ENCODE measurements at places on chromosomes 6 and 20.

DNA sequence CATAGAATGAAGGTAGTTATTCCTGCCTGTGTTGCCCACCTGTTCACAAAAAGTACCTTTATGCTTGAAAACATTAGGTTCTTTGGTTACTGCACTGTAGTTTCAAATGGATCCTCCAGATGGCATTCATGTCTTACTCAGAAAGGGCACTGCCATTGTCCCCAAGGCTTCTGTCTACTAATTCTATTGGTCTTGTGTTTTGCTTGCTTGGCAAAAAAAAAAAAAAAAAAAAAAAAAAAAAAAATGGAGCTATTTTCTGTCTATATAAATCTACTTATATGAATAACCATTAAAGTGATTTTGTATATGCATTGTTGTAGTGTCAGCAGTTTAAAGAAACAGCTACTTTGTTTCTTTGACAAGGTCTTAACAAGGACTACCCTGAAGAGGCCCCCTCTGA is 12.7 kb upstream of the EFHC1 start:
- peak; percentile 42 for DNase-seq

- no peak for DNase-seq
Observed at GRCh38 chr6:101167638-101168037, 225.9 kb upstream of the GRIK2 start.

DNA sequence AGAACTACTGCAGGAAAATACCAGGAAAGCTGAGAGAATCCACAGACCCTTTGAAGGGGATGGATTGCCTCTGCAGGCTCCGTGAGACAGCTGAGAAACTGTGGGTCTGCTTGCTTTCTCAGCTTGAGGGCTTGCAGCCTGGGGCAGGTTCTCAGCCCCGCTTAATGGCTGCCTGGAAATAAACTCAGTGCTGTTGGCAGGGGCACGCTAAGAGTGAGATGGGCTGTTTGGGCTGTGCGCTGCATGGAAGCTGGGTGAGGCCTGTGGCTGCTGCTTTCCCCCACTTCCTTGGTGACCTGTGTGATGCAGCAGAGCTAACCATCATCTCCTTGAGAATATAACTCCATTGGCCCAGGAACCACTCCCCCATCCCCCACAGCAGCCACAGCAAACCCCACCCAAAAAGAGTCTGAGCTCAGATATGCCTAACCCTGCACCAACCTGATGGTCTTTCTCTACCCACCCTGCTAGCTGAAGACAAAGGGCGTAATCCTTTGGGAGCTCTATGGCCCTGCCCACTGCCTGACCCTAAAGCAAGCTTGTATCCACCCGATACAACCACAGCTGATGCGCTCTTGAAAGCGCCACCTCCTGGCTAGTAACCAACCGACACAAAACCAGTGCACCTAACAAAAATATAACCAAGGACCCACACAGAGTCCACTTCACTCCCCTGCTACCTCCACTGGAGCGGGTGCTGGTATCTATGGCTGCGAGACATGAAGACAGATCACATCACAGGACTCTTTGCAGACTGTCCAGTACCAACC is 800.6 kb upstream of the MAP3K7 start:
- no peak for DNase-seq

- DNase-seq = no peak
Observed at GRCh38 chr20:38659597-38659880, 57.9 kb downstream of the ARHGAP40 start.

DNA sequence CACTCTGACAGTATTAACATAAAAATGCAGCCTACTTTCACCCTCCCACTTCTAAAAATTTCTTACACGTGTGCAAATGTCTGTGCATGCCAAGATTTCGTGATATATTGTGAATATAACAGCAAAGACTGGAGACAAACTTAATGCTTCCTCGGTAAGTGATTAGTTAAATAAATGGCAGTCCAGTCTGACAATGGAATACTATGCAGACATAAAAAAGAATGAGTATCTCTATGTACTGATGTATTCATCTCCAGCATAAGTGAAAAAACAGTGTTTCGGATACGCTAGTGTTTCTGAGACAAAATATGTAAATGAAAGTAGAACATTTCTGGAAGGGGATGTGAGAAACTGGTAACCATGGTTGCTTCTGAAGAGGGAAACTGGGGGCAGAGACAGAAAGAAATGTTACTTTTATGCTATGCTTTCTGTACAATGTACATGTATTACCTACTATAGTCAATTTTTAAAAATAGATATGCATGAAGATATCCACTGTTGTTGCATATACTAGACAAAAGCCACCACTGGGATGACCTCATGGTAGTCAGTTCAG is 7.0 kb downstream of the SLC22A23 start:
- no peak for DNase-seq

DNA sequence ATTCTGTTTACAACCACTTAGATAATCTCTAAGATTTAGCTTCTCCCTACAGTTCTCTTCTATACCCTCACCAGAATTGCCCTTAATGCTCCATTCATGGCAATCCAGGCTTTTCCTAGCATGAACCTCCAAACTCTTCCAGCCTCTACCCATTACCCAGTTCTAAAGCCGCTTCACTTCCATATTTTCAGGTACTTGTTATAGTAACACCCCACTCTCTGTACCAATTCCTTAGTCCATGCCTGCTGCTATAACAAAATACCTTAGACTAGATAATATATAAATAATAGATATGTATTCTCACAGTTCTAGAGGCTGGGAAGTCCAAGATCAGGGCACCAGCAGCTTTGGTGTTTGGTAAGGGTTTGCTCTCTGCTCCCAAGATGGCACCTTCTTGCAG is 16.5 kb upstream of the TRERF1 start:
- no peak for DNase-seq

DNA sequence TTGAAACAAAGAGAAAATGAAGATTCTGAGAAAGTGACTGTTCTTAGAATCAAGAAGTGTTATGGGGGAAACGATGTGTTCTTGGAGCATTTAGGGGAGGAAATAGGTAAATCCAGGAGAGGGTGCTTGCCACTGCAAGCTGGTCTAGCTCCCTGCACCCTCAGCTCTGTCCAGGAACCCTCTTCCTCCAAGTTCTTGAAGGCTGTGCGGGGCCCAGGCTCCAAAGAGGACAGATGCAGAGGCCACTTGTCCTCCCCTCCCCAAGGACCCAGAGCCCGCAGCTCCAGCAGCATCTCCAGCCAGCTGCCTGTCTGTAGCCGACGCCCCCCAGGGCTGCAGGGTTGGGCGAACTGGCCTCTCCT is 87.9 kb downstream of the CDC5L start:
- no peak for DNase-seq

GRCh38 chr6:161772176-161772575 is 498.3 kb upstream of the AGPAT4 start:
- no peak for DNase-seq

DNA sequence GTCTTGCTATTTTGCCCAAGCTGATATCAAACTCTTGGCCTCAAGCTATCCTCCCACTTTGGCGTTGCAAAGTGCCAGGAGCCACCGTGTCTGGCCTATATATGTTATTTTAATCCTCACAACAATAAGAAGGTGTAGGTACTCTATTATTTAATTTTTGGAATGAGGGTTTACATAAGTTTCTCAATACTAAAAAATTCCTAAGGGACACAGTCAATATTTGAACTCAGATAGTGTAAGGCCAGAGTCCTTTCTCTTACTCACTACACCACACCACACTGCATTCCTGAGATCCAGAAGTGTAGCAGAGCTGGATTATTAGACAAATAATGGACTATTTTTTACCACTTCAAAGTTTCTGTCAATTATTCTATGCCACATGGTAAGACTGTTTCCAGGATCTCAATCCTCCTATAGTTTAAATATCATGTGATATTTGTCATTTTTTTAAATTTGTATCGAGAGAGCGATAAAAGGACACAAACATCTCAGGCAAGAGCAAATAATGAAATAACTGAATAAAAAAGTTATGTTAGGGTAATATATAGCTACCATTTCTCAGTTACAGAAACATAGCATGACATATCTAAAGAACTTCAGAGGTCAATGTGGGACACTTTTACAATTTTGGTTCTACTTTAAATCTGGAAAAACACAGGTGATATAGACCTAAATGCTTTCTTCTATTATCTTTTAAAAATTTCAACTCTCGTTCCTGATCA is 162.2 kb upstream of the THEMIS start:
- no peak for DNase-seq

- DNase-seq = peak; percentile 47
Observed at GRCh38 chr6:6494677-6495076, 93.8 kb upstream of the LY86 start.

DNA sequence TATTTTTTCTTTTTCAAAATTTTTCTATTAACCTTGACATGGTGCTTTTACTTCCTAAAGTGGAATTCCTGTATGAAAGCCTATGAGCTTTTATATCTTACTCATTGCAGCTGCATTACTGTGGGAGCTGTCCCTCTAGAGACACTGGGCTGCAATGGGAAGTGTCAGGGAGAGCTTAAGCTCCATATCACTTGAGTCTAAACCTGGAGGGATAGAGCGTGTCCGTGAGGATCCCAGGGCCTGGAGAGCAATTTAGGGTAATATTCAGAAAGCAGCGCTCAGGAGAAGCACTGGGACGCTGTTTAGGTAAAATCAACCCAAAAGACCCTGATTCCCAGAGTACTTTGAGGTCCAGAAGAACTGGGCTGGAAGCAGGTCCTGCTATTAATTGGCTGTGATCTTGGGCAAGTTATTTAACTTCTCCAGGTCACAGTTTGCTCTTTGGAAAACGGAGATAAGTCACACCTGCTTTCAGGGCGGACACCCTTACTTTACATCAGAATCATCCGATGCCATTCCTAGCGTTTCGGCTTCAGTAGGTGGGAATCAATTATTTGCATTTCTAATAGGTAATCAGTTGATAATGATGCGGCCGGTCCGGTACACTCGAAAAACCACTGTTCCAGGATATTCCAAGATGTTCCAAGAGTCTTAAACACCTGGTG is 628 bp upstream of the ERGIC3 start:
- no peak for DNase-seq

DNA sequence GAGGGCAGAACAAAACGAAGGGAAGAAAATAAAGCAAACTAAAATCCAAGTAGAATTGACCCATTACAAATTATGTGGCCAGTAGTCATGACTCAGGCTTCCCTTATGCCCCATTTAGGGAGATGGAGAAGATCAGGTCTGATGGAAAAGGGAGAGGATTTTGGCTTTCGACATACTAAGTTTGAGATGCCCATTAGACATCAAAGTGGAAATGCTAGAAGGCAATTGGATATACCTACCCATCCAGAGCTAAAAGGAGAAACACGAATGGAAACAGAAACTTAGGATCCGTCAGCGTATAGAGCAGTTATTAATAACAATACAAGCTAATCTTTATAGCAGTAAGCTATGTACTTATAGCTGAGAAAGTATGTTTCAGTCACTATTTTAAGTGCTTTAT is 4.8 kb downstream of the TRPC4AP start:
- no peak for DNase-seq

DNA sequence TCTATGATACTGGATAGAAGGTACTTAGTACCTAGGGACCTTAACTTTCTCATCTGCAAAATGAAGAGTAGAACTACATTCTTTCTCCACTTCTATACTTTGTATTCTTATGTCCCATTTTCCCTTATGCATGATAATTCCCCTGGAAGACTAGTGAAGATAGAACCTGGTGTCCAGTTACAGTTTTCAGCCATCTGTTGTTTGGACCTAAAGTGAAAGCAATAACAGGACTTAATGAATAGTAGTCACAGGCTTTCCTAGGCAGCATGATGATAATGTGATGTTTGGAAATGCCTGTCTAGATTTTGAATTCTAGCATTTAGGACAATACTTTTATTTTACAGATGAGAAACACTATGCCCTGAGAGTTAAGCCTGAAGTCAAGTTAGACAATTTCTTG is 153.8 kb downstream of the RIMS1 start:
- peak; percentile 68 for DNase-seq

DNA sequence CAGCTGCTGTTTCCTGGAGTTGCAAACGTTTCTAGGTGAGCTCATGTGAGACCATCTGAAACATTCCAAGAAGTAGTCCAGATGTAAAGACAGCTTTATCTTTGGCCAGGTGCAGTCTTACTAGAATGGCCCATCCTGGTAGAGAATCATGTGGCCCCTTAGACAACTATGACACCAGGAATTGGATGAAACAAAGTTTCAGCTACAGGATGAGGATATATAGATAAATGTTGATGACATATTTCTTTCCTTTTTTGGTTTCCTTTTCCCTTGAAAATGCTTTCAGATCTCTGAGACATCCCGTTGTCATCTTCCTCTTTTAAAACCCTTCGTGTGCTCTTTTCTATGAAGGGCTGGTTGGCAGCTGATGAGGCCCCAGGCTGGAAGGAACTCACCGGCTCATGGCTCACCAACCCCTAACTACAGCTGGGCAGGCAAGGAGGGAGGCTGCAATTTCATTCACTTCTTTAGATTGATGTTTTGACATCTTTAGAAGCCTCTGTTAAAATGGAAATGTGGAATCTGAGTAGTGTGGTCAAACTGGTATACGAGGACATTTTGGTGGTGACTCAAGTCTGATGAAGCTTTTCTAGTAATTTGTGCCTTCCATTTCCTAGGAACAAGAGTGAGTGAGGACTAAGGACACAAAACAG is 167.9 kb upstream of the TNFAIP3 start:
- DNase-seq = no peak
